ENCODE measurements at places on chromosomes 12 and 14.

DNA sequence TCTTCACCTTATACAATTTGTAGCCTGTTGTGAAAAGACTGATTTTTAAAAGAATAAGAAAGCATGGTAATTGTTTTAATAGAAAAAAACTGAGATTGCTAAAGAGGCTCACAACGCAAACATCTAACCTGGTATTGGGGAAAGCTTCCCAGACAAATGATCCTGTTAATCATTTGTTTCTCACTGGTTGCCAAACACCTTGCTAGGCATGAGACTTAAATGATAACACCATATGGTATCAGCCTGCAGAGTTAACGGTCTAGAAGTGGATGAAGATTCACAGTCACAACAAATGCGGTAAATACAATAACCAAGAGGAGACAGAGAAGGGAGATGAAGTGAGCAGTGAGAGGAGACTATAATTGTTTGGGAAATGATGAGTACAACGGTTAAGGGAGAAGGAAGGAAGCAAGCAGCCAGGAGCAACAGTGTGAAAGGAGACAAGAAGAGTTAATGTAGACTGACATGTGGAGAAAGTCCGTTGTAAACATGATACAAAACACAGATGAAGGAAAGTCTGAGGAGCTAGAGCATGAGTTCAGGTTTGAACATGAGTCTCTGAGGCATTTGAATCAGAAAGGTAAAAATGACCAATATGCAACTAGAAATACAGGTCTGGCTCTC lies 19.8 kb downstream of the GXYLT1 start:
- no peak for DNase-seq

- DNase-seq = no peak
Observed at GRCh38 chr12:62251609-62251958, 8.6 kb upstream of the USP15 start.

- no peak for DNase-seq
Observed at GRCh38 chr14:100714258-100714892, 12.3 kb upstream of the DLK1 start.

DNA sequence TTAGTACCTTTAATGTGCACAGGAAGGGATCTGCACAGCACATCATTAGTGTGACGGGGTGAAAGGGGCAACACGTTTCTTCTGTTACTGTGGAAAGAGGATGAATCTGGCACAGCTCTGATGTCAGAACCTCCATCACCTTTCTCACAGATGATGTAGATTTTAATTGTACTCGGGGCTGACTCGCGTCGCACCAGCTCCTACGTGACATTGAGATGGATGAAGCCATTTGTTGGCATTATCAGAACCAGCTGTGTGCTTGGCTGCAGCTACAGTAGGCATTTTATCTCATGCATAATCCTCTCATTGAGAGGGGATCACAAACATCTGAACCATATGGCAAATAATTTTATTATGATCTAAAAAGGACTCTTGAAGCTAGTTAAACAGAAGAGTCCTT lies 173.6 kb downstream of the PDZRN4 start:
- DNase-seq = no peak

- no peak for DNase-seq
Observed at GRCh38 chr14:49898485-49898884, 5.6 kb downstream of the ARF6 start.

DNA sequence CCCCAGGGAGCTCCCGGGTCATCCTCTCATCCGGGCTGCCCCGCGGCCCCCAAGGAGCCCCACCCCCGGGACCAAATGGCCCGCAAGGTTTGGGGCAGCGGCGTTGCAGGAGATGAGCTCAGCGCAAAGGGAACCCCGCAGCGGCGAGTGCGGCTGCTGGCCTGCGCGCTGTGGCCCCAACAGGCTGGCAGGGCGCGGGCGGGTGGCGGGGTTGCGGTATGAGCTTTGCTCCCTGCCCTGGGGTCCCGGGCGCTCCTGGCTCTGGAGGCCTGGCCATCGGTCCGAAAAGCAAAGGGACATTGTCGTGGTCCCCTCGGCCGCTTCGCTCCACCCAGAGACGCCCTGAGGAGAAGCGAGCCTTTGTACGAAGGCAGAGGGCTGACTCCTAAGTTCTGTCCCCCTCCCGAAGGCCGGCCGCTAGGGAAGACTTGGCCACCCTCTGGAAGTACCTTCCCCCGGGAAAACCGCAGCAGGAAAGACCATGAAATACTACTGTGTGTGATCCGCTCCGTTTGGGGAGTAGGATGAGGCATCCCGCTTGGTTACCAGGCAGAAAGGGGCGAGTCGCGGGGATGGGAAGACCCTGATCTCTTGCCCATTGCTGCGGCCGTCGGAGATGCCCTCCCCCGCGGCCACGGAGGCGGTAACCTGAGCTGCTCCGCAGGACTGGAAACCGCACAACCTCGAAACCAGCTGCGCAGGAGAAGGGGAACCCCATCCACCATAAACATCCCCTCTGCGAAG lies 620 bp upstream of the NID2 start:
- no peak for DNase-seq

DNA sequence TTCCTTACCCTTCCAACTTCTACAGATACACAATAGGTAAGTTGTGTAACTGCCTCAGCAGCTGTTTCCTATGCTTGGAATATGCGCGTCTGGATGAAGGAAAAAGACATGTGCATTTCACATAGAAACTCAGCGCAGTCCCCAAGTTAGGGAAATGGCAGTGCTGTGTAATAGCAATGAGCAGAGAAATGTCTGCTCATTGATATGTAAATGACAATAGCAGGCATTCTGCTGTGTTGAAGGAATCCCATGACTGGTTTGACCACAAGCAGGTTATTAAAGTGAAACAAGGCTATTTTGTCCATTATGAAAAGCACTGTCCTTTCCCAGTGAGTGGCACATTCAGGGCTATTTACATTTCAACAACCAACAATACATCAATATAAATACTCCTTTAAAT lies 106.6 kb downstream of the BTG1 start:
- DNase-seq = no peak

DNA sequence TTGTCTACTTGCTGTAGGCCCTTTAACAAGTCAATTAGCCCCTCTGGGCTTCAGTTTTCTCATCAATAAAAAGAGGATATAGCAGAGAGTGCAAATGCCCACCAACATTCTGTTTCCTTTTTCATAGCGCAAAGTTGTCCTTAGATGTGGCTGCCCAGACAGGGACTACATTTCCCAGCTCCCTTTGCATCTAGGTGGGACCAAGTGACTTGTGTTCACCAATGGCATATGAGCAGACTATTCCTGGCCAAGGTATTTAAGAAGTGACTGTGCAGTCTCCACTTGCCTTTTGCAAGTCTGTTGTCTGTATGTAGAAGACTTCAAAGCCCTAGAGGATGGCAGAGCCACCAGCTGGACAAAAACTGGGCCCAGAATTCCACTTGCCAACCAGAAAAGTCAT lies 59.7 kb downstream of the DAO start:
- DNase-seq = no peak

DNA sequence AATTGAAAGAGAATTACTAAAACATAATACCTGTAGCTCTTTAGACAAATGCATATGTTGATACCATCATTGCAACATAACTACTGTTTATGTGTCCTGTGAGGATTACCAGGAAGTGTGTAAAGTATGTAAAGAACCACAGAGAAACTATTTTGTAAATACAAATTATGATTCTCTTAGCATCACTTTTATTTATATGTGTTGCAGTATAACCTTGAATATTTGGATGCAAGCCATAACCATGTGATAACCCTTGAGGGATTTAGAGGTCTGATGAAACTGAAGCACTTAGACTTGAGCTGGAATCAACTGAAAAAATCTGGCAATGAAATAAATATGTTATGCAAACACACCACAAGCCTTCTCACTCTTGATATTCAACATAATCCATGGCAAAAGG lies 77.5 kb downstream of the LRRC9 start:
- DNase-seq = no peak

DNA sequence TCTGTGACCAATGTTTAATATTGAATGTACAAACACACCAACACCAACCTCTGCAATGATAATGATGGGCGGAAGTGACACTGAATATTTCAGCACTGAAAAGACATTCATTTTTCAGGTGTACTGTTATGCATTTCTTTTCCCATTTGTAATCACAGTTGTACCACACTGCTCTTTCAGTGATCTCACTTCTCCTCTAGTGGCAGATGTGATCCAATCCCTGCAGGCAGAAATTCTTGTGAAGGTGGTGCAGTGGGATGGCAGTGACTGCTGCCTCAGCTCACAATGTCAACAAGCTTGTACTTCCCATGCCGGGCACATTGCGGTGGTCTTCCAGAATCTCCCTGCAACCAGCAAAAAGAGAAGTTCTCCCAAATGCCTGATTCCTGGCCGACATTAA lies 23.0 kb upstream of the ERGIC2 start:
- no peak for DNase-seq

GRCh38 chr14:91115986-91116770 lies 2.3 kb downstream of the DGLUCY start:
- no peak for DNase-seq

DNA sequence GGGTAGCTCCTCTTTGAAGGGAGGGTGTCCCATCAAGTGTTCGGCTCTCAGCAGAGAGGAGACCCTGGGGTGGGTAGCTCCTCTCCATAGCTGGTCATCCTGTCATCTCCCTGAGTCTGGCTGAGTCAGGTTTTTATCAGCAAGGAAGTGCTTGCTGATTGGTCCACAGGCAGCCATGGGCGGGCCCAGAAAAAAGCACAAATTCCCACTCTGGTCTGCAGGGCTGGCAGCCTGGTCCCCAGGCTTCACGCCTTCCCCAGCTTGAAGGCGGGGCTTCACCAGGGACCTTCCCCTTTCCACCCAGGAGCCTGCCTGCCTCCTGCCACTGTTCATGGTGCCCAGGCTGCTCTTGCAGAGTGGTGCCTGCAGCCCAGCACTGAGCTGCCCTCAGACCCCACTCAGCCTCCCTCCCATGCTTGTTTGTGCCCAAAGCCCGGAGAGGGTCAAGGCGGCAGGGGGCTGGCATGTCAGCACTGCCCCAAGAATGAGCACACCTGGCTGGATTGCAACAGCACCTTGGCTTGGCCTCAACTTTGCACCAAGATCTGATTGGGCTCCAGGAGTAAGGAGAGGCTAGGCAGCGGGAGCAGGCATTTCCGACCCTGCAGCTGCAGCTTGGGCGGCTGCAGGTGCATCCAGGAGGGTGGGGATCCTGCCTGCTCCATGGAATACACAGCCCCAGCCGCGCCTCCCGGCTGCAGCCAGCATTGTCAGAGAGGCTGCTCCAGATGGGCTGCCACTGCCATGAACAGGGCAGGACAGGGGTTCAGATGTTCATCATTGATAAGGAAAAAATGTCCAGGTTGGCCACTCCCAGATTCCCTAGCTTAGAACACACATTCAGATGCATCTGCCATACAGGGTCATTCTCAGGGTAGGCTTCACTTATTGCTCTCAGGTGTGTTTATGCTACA lies 22.0 kb upstream of the WDR89 start:
- no peak for DNase-seq

DNA sequence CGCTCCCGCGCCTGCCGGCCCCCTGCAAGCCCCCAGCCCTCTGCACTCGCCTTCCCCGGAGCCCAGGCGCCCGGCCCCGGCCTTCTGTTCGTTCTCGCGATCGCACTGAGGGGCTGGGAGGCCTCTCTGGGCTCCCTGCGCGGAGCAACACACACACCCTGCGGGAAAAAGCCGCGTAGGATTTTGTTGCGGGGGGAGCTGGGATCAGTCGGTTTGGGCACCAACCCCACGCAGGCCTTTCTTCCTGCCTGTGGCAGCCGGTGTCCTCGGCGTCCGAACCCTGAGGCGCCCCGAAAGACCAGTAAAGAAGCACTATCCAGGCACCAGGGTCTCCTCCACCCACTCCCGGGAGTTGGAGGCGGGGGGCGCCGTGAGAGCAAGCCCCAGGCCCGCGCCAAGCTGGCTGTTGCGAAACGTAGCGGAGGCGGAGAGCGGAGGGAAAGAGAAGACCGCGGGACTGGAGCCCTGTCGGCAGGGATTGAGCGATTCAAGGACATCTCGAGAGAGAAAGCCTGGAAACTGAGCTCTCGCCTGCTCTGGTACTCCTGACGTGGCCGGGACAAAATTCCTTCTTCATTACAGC lies 1.9 kb upstream of the HOXC5 start:
- no peak for DNase-seq

DNA sequence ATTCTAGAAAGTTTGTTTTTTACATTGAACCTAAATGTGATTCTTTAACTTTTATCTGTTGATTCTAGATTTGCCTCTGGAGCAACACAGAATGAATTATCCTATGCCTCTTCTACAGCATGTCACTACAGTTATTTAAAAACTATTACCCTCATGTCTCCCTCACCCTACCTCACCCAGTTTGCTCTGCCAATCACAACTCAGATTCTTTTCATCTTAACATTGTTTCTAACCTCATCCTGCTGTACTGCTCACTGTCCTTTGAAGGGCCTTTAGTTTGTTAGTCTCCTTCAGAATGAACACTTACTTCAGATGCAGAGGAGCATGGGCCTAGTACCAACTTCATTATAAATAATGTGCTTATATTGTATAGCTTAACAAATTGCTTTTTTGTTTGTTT lies 21.5 kb downstream of the YLPM1 start:
- DNase-seq = no peak

- DNase-seq = no peak
Observed at GRCh38 chr12:85016413-85016812, 19.7 kb downstream of the TSPAN19 start.
